ENCODE measurements at places on chromosomes 4 and X.

GRCh38 chr4:147059064-147059731 lies 113.5 kb upstream of the TTC29 start:
- DNase-seq = no peak

- no peak for DNase-seq
Observed at GRCh38 chrX:133859336-133859735, 126.1 kb downstream of the GPC3 start.

GRCh38 chr4:125736057-125736456 lies 421.3 kb downstream of the FAT4 start:
- no peak for DNase-seq

DNA sequence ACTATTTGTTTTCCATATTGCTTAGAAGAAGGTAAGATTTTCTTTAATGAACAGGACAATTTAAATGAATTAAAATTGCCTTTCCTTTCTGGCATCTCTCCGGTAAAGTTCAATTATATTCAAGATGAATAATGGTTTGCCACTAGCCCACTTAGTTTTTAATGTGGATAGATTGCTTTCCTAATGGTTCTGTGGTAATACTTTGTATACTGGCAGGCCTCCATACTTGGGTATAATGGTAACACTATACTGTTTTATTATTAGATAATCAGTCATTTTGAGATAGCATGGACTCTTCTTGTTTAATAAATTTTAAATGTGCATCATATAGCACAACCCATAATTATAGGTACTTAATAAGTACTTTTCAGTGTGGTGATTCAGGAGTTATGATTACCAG lies 89.5 kb downstream of the ELOVL6 start:
- no peak for DNase-seq

- DNase-seq = peak; percentile 74
Observed at GRCh38 chr4:142405021-142405694, 440.9 kb downstream of the INPP4B start.

GRCh38 chrX:19440713-19441112 lies 74.6 kb downstream of the MAP3K15 start:
- no peak for DNase-seq

DNA sequence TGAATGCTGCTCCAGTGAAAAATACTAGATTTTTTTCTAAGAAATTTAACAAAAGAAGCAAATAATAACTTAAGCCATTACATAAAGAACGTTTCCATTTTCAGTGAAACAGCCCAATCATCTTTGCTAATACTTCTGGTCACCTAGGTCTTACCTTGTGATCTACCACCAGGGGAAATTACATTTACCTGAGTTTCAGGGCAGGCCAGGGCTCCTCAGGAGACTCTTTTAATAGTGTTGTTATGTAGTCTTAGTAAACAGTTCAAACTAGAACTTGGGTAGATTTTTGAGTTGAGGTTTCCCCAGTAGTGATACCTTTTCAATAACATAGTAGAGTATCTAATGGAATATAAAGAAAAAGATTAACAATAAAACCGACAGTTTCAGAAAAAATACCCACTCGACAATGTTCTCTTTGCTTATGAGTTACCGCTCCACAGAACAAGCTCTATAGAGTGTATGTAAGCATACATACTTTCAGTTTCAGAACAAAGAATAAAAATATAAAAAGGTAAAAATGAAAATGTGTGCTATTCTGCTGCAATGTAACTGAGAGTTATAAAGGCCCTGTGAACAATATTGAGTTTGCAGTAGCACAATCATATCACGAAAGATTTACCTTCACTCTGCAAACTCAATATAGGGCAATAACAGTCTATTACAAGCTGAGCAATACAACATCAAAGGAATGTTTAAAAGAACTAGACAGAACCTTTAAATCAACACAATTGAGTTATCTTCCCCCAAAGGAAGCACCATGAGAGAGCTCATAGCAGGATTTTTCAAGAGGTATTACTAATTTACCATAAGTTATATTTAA lies 165.8 kb downstream of the ATOH1 start:
- no peak for DNase-seq

DNA sequence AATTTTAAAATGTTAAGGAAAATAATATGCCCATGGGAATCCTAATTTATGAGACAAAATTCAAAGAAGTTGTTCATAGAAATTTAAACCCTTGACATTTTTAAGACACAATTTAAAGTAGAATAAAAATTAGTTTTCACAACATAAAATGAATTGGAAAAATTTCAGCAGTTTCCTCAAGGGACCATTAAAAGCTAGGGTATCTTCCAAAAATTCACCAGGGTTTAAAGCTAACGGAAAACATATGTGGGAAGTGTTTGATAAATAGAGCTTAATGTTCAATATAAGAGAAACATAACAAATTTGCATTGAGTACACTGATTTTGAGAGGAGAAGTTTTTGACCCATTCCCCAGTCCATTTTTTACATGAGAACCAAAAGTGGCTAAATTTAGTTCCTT lies 228.9 kb upstream of the TTC29 start:
- DNase-seq = no peak

- no peak for DNase-seq
Observed at GRCh38 chr4:2850966-2851798, 7.5 kb downstream of the ADD1 start.

DNA sequence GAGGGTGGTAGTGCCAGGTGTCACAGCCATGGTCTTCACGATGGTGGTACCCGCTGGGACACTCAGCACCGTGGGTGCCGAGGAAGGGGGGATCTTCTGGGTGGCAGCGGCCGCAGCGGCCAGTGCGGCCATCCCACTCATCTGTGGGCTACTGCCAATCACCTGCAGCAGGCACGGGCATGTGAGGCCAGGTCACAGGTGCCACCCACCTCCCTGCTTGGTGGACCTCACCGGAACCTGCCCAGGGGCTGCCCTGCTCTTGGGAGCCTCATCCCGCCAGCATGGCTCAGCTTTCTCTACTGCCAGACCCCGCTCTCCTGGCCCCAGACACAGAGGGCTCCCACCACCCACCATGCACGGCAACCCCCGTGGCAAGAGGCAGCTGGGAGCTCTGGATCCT lies 13.0 kb downstream of the HCFC1 start:
- DNase-seq = no peak

GRCh38 chr4:74319470-74319869 lies 11.2 kb downstream of the EPGN start:
- DNase-seq = no peak

DNA sequence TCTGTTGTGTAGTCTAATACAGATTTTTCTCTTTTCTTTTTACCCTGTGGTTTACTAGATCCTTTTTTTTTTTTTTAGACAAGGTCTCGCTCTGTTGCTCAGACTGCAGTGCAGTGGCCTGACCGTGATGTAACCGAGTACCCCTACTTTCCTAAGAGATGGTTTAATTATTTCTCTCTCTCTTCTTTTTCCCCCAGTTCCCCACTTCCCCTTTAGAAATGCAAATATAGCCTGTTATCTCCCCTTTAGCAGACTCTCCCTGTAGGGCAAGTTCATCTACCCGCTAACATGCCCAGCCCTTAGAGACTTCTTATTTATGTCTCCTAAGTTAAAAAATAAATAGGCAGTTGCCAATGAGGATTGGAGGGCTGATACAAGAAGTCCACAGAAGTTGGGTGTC lies 4.5 kb downstream of the SNX25 start:
- no peak for DNase-seq

- DNase-seq = no peak
Observed at GRCh38 chr4:83779103-83780052, 243.5 kb downstream of the GPAT3 start.

- DNase-seq = no peak
Observed at GRCh38 chr4:69056921-69057550, 39.2 kb upstream of the UGT2B7 start.

DNA sequence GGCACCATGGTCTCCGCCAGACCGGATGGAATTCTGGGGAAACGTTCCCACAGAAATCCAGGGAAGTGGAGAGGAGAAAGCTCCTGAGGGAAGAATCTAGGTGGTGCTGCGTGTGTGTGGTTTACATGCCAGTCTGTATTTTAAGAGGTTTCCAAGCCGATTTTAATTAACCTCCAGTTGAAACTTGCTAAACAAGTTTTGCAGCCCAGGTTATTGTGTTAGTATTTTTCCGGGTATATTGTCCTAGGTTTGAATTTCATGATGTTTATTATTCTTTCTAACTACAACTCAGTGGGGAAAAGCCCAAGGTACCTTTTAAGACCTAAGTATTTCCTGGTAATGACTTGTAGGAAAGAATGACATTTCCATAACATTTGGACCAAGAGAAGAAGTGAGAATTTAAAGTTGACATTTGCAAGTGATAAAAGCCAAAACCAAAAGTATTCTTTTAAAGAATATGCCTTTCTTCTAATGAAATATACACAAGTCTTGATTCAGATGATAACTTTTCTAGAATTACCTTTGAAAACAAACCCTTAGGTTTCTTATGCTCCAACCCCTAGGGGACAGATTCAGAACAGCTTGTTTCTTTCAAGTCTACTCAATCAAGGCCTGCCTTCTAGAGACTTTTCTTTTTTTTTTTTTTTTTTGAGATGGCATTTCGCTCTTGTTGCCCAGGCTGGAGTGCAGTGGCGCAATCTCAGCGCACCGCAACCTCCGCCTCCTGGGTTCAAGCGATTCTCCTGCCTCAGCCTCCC lies 14.6 kb downstream of the SAT1 start:
- DNase-seq = no peak

DNA sequence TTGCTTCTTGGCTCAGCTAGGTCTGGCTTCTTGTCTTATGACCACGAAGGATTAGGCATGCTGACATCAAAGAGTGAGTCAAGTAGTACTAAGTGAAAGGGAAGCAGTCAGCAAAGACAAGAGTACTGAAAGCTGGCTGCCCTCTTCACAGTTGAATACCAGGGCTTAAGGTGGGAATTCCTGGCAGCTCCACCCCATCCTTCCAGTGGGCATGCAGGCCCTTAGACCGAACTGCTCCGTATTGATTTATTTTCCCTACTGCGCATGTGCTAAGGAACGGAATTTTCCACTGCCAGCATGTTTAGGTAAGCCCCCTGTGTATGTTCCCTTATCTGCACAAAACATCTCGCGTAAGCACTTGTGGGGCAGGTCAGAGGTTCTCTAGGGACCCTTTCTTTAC lies 2320.1 kb downstream of the ARAP2 start:
- no peak for DNase-seq

GRCh38 chr4:3135155-3136011 lies 60.9 kb downstream of the HTT start:
- no peak for DNase-seq

DNA sequence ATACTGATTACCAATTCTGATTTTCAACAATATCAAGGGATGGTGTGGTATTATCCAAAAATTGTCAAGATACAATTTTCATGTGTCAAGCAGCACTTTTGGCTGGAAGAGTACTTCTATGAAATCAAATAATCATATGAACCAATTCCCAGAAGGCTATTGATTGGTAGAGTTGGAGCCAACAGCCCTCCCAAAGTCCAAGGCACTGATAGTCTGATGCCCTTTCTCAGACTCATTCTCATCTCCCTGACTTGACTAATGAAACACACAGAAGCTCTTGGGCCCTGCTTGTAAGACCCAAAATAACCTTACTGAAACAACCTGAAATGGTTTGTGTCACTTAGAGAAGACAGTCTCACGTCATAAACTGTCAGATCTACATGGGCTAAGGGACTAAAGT lies 48.9 kb downstream of the ATP11C start:
- no peak for DNase-seq

- DNase-seq = no peak
Observed at GRCh38 chr4:114132830-114133229, 153.4 kb upstream of the ARSJ start.

DNA sequence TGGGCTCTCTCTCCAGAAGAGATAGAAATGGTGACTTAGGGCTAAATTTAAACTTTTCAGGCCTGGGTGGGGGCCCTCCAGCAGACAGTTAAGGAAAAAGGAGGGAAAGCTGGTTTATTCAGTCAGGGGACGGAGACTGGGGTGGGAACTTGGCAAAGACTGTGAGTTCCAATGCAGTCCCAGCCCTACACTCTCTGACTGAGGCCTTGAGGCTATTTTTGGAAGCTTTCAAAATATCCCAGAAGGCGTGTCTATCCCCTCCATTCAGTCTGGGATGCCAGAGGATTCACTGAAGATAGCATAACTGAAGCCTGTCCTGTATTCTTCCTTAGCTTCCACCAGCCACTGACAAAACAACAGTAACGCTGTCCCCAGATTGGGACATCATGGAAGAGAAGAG lies 32.1 kb upstream of the MSN start:
- DNase-seq = no peak

- DNase-seq = no peak
Observed at GRCh38 chr4:123217664-123218063, 178.9 kb upstream of the SPRY1 start.

- DNase-seq = no peak
Observed at GRCh38 chr4:184536065-184536880, 61.9 kb upstream of the IRF2 start.

- no peak for DNase-seq
Observed at GRCh38 chr4:90240333-90240732, 113.1 kb downstream of the CCSER1 start.

DNA sequence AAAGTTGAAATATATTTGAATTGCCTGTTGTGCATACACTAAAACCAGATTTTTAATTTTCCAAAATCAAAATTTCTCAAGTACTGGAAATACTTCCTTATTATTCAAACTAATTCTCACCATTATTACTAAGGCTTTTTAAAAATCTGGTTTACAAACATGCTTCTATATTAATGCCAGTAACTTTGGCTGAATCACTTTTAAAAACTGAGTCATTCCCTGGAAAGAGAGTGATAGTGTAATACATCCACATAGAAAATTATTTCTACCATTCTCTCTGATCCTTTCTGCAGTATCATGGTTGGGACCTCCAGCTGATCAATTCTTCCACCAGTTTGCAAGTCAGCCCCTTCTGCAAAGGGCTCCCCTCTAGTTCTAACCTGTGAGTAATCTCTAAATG lies 165.3 kb upstream of the FAM241A start:
- DNase-seq = no peak

GRCh38 chr4:114535725-114536124 lies 62.9 kb upstream of the UGT8 start:
- DNase-seq = no peak

DNA sequence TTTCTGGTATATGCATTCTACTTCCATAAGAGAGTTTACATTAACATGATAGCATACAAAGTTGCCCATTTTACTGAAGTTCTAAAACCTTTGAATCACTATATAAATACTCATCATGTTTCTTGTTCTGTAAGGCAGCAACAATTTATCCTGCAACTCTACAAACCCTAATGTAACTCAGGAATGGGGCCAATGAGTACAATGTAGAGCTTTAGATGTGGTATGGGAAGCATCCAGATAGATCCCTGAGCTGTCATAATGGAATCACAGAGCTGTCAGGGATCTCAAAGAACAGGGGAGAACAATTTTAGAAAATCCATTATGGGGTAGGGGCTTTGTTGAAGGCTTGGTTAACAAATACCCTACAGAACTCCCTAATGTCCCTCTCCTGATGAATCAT lies 88.5 kb downstream of the DCUN1D4 start:
- no peak for DNase-seq

DNA sequence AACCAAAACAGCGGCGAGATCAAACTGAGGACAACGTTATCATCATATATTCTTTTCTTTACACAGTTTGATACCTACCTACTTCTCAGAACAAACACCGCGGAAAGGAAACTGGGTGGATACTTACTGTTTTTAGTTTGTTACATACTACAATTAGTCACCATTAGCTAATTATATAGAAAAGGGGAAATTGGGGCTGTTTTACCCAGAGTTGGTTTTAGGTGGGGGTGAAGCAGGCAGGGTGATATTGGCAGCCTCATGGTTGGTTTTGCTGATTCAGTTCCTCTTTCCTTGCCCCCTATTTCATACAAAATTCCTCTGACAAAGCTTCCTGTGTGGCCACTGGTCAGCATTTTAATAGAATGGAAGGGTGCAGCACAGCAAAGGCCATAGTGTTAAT lies 77.8 kb downstream of the SORBS2 start:
- DNase-seq = no peak

- no peak for DNase-seq
Observed at GRCh38 chr4:16677001-16677944, 221.2 kb downstream of the LDB2 start.

- no peak for DNase-seq
Observed at GRCh38 chr4:2842687-2843262, 869 bp upstream of the ADD1 start.

All from activated CD8-positive, alpha-beta T cell treated with anti-CD3 and anti-CD28 coated beads, Interleukin-2, amount 10 ng/mL, durations not matched to agents 7 days and 5 days (primary cell).